ENCODE measurements at places on chromosomes 7 and 10. TPM values are rescaled to one million over a fixed set of nuclear protein-coding genes. Genes with fewer than 3 reads are reported as not detected.

CDC14C gene
- polyA plus RNA-seq: not detected

DNA sequence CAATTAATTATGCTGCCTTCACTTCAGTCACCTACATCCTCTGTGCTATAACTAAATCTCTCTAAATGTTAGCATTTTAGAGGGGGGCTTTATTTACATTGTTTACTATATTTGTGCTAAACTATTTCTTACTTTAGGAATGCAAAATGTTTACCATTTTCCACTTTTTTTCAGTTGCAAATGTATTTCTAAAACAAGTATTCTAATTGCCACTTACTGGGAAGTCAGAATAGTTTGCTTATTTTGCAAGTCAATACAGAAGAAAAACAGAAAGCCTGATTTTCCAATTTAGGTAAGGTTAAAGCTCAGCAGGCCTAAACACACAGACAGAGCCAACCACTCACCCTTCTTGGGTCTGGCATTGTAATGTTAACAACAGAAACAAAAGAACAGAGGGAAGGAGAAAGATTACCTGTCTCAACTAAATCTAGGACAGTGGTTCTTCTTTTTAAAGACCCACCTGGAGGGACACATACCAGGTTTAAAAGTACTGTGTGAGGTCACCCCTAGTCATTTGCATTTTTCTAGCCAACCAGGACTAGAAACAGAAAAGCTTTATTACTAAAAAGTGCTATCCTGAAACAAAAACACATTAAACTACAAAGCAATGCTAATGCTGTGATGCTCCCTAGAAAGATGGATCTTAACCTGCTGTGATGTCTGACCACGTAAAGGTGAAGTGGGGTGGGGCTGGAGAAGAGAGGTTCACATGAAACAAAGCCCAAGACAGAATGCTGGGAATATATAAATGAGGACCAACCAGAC is 178.2 kb downstream of the SLC25A13 start:
- DNase-seq: no peak

GRCh38 chr10:71344993-71345480 is 26.0 kb downstream of the SLC29A3 start:
- DNase-seq: no peak

PTPRN2 gene
- polyA plus RNA-seq: 2.1 TPM

GRCh38 chr10:82661701-82662100 is 786.7 kb downstream of the NRG3 start:
- no peak for DNase-seq

GRCh38 chr7:132112106-132112505 is 464.2 kb downstream of the PLXNA4 start:
- DNase-seq: no peak

OR6V1 gene
- polyA plus RNA-seq: not detected

DNA sequence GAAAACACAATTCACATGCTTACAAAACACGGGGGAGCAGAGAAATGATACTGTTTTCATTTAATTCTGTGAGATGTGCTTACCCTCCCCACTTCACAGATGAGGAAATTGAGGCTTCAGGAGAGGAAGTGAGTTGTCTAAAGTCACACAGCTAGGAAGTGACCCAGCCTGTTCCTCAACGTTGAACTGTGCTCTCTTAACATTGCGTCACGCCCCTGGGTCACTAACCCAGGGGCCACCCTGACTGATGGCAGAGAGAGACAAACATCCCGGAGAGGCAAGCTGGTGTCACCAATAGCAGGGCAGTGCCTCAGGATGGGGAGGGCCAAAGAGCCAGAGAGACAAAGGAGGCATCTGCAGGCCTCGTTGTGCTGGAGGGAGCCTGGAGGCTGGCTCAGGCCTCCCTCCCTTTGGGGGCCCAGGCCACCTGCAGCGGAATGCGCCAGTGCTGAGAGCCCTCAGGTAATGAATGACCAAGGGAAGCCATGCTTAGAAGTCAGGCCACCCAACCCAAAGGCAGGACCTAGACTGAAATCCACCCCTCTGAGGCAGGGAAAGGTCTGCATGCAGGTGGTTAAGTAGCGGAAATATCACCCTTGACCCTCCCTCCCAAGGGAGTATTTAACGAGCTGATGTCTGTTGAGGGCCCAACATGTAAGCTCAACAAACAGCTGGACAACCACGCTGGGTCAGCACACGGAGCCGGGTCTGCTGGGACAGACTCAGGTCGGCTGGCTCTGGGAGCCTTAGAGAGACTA is 81.3 kb downstream of the C10orf105 start:
- DNase-seq: no peak
